ENCODE measurements at places on chromosomes 6 and 20.

DNA sequence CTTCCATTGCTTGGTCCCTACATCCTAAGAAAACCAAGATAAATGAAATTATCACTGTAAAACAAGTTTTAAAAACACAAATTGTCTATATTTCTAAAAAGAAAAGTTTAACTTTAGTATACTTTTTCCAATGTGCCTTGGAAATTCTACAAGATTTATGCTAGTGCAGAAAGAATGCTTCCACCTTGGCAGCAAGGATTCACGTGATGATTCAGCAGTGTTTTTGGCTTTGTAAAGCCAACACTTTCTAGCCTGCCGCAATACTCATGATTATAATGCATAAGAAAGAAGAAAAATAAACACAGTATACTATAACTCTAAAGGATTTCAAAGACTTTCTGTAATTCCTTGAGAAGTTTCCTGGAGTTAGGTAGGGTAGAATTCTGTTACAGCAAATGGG lies 442.7 kb downstream of the TENT5A start:
- no peak for DNase-seq

DNA sequence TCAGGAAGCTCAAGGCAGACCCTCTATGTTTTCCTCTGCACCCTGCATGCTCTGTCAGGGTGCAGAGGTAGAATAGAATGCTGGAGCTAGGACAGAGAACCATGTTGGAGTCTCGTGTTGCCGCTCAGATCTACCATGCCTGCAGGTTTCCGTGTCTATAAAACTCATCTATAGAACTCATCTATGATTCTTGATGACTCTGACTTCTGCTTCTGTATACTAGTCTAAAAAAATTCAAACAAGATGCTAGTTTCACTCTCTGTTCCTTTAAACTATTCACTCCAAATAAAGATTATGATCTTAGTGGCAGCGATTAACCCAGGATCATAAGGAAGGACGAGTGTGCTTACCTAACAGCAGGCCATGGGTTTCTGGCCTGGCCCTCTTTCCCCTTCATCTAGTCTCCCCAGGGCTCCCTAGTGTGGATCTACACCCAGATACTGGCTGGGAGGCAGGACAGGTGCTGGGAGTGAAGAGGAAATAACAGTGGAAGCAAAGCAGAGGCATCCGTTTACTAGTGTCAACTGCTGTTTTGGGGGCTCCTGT lies 162.7 kb upstream of the SUPT3H start:
- no peak for DNase-seq

GRCh38 chr6:147999001-147999540 lies 343.6 kb upstream of the SASH1 start:
- no peak for DNase-seq

DNA sequence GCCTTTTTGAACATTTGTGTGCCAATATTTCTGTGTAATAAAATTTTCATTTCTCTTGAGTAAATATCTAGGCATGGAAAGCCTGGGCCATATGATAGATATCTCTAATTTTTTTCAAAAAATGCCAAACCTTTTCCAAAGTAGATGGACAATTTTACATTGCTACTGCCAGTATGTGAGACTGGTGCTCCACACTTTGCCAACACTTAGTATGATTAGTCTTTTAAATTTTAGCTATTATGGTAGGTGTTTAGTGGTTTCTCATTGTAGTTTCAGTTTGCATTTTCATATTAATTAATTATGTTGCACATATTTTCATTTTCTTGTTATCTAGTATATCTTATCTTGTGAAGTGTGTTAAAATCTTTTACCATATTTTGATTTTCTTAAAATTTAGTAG lies 52.0 kb downstream of the TBXT start:
- no peak for DNase-seq

DNA sequence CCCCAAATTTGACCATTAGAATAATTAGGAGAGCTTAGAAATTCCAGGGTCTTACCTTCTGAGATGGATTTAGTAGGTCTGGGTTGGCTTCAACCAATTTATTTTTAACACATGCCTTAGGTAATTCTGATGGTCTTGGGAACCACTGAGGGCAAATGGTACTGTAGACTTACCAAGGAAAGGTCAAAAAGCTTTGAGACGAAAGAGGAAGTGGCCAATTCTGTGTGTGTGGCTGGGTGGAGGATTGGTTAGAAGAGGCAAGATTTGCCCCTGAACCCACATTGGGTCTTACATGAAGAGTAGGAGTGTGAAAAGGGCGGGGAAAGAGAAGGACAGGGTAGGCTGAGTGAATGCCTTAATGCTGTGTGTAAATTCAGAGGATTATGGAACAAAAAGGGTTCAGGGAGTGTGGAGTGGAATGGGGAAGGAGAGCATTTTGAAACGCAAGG lies 2.7 kb downstream of the ITCH start:
- peak; percentile 19 for DNase-seq

- peak; percentile 23 for DNase-seq
Observed at GRCh38 chr6:42532038-42532669, 31.7 kb upstream of the UBR2 start.

DNA sequence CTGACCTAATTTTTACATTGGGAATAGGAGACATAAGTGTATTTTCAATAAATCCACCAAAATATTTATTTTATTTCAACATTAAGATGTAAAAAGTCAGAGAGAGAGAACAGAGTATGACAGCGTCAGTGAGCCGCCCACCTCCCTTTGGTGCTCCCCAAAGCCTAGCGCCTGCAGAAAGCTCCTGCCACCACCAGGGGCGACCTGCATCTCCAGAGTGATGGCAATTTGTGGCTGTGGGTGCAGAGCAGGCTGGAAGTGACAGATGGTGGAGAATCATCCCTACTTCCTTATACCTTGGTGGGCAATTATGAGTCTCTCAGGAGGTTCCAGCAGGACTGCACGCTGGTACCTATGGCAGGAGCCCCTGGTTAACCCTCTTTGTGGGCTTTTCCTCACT lies 87.3 kb downstream of the PTPRT start:
- peak; percentile 19 for DNase-seq

GRCh38 chr6:39561536-39562266 lies 163.5 kb downstream of the KIF6 start:
- no peak for DNase-seq

All from DND-41 (cell line).